Thoracic aorta (tissue), 2 donors: ENCODE measurements at places on chromosomes 16 and 17. TPM values are rescaled to one million over a fixed set of nuclear protein-coding genes. Genes with fewer than 3 reads are reported as not detected.

- no peaks in the 10 kb centered on the region for H3K36me3 ChIP-seq
- H3K4me3 ChIP-seq, result peak overlapping the region; percentile 93
- no peaks in the 10 kb centered on the region for H3K27me3 ChIP-seq
- peak overlapping the region; percentile 78 for H3K27ac ChIP-seq
Measured at GRCh38 chr17:19002805-19003542, 1.6 kb downstream of the FAM83G start.

GRCh38 chr16:66651965-66652364 is 44.6 kb downstream of the CMTM4 start:
- DNase-seq, result no peak
- no peaks in the 10 kb centered on the region for H3K27me3 ChIP-seq
- no peak overlapping the region for H3K4me3 ChIP-seq
- H3K36me3 ChIP-seq, result no peaks in the 10 kb centered on the region
- peaks cover 3% of the 10 kb centered on the region for H3K4me1 ChIP-seq

DNA sequence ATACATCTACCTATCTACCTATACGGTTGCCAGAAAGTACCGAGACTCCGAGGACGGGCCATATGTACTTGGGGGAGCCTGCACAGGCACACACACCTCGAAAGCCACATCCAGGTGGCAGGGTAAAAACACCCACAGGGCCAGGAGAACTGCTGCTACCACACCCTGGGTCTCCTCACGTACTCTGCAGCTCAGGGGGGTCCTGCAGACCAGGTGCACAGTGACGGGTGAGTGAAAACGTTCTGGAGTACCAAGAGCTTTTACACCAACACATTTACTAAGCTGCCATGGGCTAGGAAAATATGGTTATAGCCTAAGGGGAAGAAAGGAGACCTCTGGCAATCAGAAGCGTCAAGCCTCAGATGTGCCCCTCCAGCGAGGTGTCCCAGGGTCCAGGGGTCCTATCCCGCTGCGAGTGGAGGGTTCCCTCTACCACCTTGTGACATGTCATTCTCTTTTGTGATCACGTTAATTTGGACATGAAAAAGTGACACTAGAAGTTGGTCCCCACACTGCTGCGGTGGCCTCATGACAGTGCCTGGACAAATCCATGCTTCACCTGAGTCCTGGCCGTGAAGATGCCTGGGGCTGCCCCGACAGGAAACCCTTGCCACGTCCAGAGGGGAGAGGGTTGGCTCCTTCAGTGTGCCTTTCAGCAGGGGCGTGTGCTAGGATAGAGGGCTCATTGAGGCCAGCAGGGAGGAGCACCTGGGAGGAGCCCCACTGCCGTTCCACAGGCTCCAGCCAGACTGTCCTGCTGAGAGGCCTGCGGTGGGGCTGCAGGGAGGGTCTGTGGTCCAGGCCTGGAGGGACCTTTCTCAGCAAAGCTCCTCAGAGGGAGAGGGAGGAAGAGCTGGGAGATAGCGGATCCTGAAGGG is 1.8 kb downstream of the CANT1 start:
- DNase-seq, result no peak
- H3K27ac ChIP-seq, result no peak overlapping the region
- peaks cover 26% of the 10 kb centered on the region for H3K4me1 ChIP-seq
- H3K27me3 ChIP-seq, result no peaks in the 10 kb centered on the region

The KREMEN2 gene
- total RNA-seq, result not detected

DNA sequence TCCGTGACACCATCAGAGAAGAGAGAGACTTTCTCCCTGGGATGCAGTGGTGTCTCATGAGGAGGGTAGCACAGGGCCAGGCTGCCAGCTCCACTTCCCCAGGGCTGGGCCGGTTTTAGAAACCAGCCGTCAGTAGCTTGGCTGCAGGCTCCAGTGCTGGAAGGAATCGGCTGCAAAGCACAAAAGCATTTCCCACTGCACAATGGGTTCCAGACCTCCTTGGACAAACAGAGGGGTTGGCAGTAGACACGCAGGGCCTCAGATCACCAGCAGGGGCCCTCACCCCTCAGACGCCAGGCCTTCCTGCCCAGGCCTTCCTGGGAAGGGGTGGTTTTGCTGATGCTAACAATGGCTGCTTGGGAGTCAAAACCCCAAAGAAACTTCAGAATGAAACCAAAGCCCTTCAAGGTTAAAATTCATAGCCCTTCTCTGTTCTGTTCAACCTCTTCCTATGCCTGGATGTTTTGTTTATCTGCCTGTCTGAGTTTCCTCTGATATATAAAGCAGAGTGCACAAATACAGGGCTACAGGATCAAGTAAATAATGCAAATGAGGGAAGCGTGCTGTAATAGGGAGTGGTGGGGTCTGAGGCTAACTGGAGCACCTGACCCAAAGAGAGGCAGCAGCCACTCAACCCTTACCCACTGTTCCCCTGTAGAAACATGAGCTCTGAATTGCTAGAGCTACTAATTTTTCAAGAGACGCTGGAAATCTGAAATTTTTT is 26.2 kb downstream of the TEKT5 start:
- no peak for DNase-seq
- no peaks in the 10 kb centered on the region for H3K4me1 ChIP-seq
- no peak overlapping the region for H3K4me3 ChIP-seq
- no peak overlapping the region for H3K27ac ChIP-seq

DNA sequence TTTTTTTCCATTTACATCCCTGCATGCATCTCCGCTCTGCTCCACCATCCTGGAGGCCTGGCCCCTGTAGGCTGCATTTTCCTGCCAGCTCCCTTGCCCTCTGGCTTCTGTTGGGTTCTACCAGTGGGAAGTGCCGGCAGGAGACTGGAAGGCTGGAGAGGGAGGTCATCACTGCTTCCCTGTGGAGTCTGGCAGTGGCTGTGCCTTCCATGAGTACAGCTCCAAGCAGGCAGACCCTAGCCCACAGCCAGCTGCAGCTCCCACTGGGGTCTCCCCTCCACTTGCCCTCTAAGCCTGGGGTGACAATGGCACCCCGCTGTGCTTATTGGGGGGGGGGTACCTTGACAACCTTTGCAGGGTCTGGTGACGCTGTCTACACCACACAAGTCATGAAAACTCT is 37.3 kb downstream of the MMP15 start:
- H3K27ac ChIP-seq, result no peak overlapping the region
- H3K36me3 ChIP-seq, result no peaks in the 10 kb centered on the region
- DNase-seq, result no peak
- H3K27me3 ChIP-seq, result no peaks in the 10 kb centered on the region
- no peak overlapping the region for H3K4me3 ChIP-seq

DNA sequence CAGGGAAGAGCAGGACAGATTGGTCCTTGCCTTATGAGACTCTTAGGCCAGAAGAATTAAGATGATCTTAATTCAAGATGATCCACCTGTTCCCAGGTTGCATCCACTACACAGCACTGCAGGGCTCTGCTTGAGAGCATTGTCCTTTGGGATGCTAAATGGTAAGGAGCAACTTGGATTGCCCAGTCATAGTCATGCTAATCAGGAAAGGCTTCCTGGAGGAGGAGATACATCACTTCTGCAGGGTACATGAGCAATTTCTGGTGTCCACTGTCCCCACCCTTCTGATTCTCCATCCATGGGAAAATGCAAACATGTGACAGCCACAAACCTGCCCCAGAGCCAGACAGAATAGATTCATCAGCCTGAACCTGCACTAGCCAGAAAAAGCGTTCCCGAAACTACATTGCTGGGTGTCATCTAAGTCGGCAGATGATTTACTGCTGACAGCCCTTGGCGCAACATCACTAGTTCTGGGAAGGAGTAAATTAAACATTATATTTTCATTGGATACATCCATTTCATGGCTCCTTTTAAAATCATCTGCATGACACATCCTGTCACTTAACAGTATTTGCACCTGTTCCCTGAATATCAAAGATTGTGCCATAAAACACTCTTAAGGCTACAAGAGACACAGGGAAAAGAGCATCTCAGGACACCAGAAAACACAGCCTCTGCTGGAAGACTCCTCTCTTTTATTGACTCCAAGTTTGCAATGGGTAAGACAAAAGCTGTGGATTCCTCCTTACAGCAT is 282.2 kb downstream of the MAF start:
- H3K36me3 ChIP-seq, result no peaks in the 10 kb centered on the region
- no peak overlapping the region for H3K4me3 ChIP-seq
- no peak for DNase-seq
- H3K27me3 ChIP-seq, result no peaks in the 10 kb centered on the region
- no peaks in the 10 kb centered on the region for H3K4me1 ChIP-seq
- no peak overlapping the region for H3K27ac ChIP-seq

DNA sequence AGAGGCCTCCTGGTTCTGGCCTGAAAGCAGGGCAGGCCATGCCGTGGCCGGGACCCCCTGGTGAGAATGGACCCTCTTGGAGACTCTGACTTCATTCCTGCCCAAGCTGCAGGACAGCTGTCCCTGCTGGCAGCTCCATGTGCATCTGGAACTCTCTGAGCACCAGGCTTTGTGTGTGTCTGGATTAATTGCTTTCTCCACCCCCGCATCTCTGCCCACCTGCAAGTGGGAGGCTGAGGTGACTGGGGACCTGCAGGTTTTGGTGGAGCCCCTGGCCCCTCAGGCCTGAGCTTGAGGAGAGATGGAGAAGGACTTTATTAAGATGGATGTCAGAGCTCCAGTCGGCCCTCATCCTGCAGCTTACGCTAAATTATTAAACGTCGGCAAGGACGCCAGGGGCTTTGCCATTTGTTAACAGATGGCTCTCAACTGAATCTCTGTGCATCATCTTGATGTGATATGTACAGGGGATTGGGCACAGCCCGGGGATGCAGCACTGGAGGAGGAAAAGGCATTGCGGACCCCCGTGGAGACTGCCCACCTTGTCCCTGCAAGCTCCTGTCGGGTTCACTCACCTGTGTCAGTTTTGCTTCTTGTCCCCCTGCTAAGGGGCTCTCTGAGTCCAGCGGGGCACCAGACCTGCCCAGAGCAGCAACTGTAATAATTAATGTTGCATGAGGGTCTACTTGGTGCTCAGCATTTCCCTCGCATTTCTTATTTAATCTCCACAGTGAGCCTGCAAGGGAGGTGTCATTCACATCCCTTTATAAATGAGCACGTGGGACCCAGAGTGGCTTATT is 154.1 kb upstream of the RPL38 start:
- no peaks in the 10 kb centered on the region for H3K4me1 ChIP-seq
- H3K27me3 ChIP-seq, result no peaks in the 10 kb centered on the region
- no peak overlapping the region for H3K4me3 ChIP-seq
- DNase-seq, result no peak
- no peak overlapping the region for H3K27ac ChIP-seq

The KLHDC4 gene
- 33.4 TPM for total RNA-seq

GRCh38 chr16:26644912-26645543 is 421.7 kb upstream of the C16orf82 start:
- DNase-seq, result no peak
- no peaks in the 10 kb centered on the region for H3K4me1 ChIP-seq
- no peak overlapping the region for H3K4me3 ChIP-seq
